Heart right ventricle (tissue), 16 donors: ENCODE measurements at places on chromosomes 5 and 9. TPM values are rescaled to one million over a fixed set of nuclear protein-coding genes. Genes with fewer than 3 reads are reported as not detected.

- DNase-seq, result no peak
Observed at GRCh38 chr5:74314906-74315305, 325.6 kb downstream of the ENC1 start.

Gene KCTD16
- 0.05 TPM for total RNA-seq

Gene CDC20B
- not detected for total RNA-seq

Gene SAXO1
- total RNA-seq, result 0.06 TPM
